ENCODE measurements at places on chromosomes 4 and X.
A peak's percentile ranks its signal among the peaks of the same experiment; 100 is the strongest.

DNA sequence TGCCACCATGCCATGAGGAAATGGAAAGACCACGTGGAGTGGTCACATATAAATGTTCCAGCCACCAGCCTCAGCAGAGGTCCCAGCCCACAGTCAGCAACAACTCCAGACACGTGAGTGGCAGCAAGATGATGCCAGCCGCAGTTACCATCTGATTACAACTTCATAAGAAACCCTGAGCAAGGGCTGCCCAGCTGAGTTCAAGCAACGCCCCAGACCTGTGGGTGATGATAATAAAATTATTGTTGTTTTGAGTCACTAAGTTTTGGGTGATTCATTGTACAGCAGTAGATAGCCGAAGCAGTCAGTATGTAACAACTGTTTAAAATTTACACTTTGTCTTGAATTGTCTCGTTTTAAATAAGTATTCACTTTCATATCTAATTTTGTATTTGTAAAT, 5.8 kb upstream of the CCNG2 start:
- ATAC-seq = peak; percentile 71

DNA sequence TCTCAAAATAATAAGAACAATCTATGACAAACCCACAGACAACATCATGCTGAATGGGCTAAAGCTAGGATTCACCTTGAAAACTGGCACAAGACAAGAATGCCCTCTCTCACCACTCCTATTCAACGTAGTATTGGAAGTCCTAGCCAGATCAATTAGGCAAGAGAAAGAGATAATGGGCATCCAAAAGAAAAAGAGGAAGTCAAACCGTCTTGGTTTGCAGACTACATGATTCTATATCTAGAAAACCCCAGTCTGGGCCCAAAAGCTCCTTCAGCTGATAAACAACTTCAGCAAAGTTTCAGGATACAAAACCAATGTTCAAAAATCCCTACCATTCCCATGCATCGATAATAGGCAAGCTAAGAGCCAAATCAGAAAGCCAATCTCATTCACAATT, 59.0 kb downstream of the CHM start:
- ATAC-seq = no peak

GRCh38 chr4:177484613-177485021, 42.4 kb upstream of the AGA start:
- ATAC-seq = no peak

DNA sequence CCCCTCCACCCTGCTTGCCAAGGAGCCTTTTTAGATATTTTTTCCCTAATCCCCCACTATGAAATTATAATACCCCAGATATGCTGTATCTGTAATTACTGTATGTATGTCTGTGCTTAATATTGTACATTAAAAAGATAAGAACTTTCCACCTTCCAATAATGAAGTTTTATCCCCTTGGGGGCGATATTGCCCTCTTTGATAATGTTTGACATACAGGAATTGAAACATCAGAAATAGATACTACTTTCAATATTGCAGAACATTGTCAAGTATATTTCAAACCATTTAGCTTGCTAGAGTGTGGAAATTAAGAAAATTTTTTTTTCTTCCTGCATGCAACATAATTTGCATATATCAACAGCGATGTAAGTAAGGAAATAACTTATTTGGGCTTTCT, 58.9 kb downstream of the NAF1 start:
- ATAC-seq = no peak

DNA sequence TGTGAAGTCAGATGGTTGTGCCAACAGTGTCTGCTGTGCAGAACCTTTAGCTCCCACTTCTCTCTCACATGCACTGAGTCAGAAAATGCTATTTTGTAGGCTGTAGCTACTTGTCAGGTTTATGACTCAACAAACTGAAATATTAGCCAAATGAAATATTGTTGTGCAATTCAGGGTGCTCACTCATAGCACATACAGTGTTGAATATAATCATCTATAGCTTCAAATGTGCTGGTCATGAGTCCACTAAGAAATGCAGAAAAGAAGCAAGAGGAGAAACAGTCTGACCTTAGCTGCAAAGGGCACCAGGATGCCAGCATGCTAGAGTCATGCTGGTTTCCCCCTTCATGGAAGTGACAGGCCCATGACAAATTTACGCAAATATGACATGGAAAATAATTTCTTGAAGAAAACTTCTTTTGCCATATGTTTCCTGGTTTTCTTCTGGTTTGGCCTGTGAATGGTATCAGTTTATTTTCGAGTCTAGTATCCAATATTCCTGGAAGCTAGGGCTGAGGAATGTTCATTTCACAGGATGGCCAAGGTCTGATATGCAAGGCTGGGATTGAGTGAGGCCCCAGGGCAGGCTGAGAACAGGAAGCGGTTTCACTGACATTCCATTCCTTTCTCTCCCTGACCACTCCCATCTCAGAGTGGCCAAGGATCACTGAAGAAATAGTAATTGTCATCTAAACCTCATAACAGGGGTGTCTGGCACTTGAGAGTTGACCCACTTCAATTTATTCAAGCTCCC, 10.3 kb upstream of the CXCL2 start:
- peak; percentile 25 for ATAC-seq

DNA sequence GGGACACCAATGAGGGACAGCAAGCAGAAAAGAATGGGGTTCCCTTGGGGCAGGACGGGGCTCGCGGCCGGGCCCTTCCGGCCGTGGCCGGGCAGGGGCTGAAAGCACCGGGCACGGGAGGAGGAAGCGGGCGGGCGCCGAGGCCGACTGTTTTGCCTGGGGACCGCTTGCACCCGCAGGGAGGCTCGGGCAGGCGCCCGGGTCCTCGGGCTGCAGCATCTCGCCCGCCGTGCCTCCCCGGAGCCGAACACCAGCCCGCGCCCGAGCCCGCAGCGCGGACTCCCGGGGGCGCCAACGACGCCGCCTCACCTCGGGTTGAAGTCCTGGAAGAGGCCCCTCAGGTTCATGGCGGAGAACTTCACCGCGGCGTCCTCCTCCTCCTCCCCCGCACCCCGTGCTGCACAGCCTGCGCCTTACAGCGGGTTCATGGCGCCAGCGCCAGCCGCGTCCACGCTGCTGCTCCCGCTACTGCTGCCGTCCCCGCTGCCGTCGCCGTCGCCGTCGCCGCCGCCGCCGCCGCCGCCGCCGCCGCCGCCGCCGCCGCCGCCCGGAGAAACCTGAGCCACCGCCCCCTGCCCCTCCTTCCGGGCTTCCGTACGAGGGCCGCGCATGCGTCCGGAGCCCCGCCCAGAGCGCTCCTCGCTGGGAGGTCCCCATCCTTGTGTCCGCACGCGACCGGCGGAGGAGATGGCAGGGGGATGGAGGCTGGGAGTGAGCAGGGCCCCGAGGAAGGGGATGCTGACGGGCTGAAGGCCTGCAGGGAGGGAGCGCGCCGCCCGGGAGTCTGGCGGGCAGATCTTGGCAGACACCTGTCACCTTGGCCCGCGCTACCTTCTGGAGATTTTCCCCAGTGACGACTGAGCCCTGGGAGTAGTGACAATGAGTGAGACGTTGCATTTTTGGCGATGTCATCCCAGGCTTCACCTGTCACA, at the start of gene TMEM185A:
TMEM185A (minus strand) TSS at position 559 of the 932 bp plus-strand sequence; CDS start at position 347, 212 bp downstream.
- ATAC-seq = peak; percentile 89

- no peak for ATAC-seq
Observed at GRCh38 chrX:130083656-130084382, 26.5 kb downstream of the ELF4 start.

- ATAC-seq = no peak
Observed at GRCh38 chr4:38050560-38051350, 90.6 kb downstream of the PTTG2 start.

DNA sequence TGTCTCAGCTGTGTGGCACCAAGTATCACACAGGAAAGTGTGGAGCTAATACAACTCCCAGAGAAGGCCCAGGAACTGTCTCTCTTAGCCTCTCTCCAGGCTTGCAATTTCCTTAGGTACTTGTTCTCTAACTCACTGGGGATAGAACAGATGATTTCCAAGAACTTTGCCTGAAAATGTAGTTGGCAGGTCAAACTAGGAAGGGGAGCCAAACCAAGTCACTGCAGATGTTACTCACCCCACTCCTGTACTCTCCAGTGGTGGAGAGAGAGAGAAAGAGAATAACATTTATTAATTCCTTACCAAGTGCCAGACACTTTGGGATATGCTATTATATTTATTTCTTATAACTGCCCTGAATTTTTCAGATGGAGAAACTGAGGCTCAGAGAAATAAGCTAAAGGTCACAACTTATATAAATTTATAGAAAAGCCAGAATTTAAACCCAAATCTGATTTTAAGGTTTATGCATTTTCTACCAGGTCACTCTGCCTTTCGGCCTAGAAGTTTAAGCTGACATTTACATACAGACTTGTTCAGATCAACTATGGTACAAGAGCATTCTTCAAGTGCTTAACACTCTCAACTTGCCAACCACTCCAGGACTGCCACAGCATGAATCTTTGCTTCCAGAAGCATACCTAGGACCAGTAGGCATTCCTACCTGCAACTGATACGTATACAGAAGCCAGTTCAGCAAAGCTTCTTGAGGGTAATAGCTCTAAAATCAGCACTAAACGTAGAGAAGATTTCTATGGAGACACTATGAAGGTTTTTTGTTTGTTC, 248.6 kb upstream of the ETNPPL start:
- no peak for ATAC-seq

- no peak for ATAC-seq
Observed at GRCh38 chr4:19213388-19213787, 1038.3 kb upstream of the SLIT2 start.

- ATAC-seq = no peak
Observed at GRCh38 chr4:185716577-185717376, 95.2 kb downstream of the SORBS2 start.

- no peak for ATAC-seq
Observed at GRCh38 chrX:86460760-86461159, 312.5 kb downstream of the DACH2 start.

DNA sequence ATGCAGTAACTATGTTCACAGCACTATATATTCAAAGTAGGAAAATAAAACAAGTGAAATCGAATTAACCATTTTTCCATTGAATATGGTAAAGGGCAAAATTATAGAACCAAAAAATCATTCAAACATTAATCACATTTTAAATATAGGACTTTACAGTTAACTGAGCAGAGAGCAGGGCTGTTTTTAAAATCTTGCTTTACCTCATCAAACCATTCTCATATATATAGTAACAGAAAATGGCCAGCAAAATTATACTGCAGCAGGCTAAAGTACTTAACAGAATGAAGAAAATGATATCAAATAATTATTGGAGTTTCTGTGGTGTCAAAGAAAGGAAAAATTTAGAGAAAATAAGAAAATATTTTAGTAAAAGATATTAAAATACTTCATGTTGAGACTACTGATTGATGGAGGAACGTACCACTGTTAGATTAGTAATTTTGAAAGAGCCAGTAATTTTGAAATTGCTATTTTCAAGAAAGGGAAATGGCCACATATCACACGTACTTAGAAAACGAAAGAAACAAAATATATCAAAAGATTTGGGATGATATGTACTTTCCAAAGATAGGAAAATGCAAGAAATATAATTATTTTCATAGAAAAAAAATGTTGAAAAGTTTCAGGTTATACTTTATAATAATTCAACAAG, 813.7 kb downstream of the DMD start:
- ATAC-seq = no peak

- ATAC-seq = no peak
Observed at GRCh38 chr4:17128268-17128667, 229.8 kb upstream of the LDB2 start.

DNA sequence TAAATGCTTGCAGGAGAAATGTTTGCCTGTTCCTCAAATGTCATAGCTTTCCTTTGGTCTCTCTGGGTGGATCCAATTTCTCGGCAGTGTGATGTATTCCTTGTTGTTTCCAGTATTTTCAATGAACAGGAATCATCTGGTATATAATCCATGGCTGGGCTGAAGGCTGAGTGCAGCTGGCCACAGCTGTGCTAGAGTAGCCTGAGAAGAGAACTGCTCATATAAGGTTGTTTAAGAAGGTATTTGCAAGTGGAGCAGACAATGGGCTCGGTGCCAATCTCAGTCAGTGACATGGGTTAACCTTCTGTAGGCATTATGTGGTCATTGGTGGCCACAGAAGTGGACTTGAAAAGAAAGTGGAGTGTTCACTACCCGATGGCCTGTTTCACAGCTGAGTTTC, 390.3 kb downstream of the SPRY1 start:
- ATAC-seq = no peak

DNA sequence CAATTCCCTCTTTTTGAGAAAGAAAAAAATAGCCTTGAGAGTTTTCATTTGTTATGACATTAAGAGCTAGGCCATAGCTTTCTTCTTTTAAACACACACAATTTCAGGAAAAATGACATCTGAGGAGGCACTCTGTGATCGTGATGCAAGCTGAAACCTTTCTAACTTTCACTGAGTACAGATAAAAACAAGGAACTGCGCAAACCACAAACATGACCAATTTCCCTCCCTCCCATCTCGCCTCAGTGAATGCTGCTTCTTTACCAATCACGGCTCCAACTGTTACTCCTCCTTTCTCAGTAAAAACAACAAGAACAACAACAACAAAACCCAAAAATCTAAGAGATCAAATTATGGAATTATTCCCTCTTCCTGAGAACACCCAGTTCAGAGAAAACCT, 626.8 kb downstream of the TLL1 start:
- ATAC-seq = no peak

DNA sequence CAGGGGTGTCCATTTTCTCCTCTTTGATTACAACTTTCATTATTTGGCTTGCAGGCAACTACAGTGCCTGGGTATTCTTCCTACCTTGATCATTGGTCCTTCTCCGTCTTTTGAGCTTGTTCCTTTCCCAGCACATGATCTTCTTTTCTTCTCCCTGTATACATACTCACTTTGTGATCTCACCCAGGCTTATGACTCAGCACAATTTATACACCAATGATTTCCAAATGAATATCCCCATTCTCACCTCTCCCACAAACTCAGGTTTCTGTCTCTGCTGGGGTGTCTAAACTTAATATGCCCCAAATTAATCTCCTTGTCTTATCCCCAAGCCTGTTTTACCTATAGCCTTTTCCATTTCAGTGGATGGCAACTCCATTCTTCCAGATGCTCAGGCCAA, 19.5 kb upstream of the C4orf54 start:
- no peak for ATAC-seq

DNA sequence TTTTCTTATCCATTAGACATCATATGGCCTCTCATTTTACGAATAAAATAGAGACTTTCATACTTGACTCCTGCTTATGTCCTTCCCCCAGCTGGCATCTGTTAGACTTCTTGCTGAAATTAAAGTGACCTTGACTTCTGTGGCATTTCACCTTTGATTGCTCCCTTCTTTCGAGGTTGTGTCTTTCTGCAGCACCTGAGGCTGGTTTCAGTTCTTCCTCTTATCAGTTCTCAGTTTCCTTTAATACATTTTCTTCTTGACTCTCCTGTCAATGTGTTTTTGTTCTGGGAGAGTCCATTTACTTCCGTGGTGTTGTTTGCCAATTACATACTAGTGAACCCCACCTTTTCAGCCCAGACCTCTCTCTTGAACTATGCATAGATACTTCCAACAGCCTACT, 81.6 kb downstream of the RBPJ start:
- no peak for ATAC-seq

DNA sequence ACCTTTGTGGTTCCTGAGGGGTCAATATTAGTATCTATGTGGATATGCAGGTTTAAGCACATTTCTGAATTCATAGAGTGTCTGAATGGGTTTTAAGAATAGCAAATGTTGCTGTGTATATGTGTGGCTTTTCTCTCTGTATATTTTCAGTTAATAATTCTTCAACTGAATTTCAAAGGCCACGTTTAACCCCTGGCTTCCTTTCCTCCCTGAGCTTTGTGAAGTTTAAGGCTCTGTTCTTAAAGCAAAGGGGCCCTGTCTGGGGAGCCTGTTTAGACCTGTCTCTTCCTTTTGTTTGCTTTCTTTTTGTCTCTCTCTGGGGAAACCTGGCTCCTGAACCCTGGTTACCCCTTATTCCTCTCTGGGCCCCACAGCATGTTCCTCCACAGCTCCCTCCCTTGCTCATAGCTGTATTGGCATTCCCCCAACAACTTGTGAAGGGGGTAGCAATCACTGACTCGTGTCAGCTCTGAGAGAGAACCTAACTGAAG, 139.1 kb downstream of the COL4A6 start:
- ATAC-seq = no peak
